Activated effector memory CD4-positive, alpha-beta T cell treated with anti-CD3 and anti-CD28 coated beads, Interleukin-2, amount 50 U/mL, for 16 hours (primary cell): ENCODE measurements at places on chromosomes 1 and 21.
A peak's percentile ranks its signal among the peaks of the same experiment; 100 is the strongest.

DNA sequence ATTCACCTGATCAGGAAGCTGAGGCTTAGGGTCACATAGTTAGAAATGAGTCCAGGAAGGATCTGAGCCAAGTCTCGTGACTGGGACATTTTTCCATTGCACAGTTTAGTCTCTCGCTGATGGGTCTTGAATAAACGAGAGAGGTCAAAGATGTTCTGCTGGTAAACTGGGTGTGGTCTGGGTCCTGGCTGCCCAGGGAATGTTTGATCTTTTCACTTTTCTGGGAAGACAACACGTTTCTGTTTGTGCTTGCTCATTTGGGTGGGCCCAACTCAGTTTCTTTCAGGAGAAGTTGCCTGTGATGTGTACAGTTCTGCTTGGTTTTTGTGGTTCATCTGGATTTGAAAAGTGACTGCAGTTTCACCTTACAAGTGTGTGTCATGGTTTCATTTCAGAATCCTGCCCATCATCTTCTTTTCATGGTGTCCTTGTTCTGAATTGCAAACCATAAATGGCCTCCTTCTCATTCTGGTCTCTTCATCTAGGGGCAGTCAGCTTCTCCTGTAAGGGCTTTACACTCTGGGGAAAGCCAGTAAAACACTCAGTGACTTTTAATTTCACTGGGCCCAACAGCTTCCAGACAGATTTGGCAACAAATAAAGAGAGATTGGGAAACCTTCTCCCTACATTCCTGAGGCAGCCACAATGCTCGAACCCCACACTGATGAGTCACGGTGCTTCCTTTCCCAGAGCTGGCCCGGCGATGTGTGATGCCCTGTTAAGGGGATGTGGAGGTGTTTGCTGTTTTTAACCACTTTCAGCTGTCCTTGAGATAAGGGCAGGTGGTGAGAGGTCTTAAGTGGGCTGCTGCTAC lies 7.2 kb upstream of the TACSTD2 start:
- DNase-seq: no peak

DNA sequence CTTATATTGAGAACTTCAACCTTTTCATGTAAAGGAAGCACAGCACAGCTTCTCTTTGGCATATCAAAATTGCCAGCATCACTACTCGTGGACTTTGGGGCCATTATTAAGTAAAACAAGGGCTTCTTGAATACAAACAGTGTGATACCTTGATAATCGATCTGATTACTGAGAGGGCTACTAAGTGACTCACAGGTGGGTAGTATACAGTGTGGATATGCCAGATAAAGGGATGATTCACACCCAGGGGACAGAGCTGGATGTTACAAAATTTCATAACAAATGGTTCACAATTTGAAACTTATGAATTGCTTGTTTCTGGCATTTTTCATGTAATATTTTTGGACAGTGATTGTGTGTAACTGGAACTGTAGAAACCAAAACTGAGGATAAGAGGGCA lies 15.4 kb downstream of the HDAC1 start:
- no peak for DNase-seq

DNA sequence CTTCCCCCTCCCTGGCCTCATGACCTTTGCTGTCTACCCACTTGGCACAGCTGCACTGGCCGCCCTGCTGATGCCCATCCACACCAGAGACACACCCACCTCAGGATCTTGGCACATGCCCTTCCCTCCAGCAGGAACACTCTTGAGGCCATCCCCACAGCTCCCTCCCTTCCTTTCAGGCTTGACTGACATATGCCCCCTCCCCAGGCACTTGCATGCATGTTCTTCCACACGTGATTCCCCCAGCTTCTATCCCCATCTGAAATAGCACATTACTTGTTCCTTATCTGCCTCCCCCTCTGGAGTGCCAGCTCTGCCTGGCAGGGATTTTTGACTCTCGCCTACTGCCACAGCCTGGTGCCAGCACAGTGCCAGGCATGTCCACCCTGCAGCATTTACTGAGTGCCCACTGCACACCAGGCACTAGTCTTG lies 98.5 kb upstream of the SLC25A33 start:
- no peak for DNase-seq

DNA sequence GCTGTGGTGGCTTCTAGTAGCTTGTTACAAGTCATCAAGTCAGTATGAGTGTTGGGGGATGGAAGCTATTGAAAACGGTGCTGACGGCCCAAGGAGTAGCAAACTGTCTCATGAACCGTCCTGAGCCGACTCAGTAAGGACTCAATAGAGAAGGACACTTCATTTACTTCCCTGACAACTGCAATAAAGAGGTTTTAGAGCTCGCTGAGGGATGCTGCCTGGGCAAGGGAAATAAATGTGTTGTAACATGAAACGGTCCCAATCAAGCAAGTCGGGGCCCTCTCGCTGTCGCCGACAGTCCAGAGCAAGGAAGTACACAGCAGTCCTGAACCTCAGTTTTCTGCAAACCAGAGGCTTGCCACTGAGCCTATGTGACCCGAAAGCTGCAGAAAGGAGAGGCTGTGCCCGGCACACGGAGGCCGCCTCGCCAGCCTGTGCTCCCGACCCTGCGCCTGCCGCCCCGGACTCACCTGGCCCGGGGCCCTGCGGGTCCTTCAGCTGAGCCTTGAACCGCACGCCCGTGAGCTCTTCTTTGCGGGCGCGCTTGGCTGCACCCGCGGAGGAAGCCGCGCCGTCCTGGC lies 423 bp downstream of the URB1 start:
- peak; percentile 64 for DNase-seq

DNA sequence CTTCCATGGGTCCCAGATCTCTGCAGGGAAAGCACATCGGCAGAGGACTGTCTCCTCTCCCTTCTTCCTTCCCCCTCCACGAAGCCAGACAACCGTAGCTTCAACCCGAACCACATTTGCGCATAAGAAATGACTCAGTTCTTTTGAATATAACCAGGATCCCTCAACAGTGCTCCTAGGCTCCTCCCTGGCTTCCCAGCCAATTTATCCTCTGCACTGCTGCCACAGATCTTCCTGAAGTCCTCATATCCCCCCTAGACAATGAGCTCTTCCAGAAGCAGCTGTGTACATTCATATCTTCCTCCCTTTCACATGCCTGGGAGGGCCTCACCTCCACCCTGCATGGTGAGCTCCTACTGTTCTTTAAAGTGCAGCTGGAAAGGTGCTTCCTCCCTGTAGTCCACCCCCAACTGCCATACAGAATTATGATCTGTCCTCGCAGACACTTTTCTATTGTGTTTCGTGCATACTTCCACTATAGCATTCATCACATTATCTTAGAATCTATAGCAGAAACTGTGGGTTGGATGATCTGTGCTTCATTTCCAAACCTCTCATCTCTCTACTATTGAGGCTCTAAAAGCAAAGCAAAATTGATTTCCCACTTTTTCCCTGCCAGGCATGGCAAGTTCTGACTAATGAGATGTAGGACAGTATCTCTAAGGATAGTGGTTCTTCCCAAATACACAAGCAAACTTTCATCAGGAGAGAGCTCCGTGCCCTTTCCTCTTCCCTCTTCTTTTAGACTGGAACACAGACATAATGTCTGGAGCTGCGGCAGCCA lies 179.3 kb upstream of the HMGB4 start:
- DNase-seq: no peak

DNA sequence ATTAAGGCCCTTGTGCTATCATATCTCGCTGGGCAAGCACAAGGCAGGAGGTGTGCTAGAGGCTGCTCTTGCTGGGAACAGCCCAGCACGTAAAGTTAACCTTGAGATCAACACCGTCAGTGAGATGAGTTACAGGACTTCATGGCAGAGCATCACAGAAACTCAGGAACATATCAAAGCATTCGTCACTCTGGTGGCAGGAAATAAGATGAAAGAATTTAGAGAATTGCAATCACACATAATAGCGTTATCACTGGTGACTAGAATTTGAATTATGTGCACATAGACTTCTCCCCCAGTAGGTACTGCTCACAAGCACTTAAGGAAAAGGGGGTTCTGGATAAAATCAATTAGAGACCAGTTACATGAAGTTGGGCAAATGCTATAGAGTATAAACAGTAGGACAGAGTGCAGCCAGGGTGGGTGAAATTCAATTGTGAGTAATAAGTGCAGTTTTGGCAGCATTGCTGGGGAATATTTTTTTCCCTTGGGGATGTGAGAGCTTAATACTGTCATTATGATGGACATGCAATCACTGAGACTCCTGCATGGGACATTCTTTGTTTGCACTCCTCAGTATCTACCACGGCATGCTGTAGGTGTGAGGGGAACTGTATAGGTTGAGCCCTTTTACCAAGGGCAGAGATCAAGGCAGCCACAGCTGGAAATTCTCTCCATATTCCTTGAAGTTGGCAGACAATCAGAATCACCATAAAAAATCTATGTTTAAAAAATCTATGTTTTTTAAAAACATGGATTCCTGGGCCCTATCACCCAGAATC lies 44.2 kb upstream of the ARHGAP29 start:
- DNase-seq: no peak

DNA sequence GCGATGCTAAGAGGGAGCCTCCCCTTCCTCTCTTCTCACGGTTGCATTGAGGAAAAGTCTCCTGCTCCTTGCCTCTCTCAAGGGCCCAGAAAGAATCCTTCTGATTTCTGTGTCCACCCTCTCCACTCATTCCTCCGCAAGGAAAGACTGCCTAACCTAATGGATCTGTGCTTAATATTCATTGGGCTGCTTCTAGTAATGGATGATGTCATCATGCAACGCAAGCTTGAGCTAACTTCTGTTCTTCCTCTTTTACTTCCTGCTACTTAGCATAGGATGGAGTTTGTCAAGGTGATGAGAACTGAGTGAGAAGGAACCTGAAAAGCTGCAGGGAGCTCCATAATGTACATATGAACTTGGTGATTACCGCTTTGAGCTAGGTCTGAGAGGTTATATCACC lies 35.2 kb upstream of the HMGB4 start:
- no peak for DNase-seq

GRCh38 chr1:223531742-223532341 lies 133.7 kb downstream of the CAPN8 start:
- DNase-seq: peak; percentile 81

GRCh38 chr1:10155087-10155712 lies 55.2 kb upstream of the KIF1B start:
- DNase-seq: no peak

GRCh38 chr1:109148987-109149561 lies 35.2 kb downstream of the ELAPOR1 start:
- DNase-seq: no peak

- DNase-seq: peak; percentile 93
Observed at GRCh38 chr1:7953850-7954609, 7.5 kb upstream of the PARK7 start.

DNA sequence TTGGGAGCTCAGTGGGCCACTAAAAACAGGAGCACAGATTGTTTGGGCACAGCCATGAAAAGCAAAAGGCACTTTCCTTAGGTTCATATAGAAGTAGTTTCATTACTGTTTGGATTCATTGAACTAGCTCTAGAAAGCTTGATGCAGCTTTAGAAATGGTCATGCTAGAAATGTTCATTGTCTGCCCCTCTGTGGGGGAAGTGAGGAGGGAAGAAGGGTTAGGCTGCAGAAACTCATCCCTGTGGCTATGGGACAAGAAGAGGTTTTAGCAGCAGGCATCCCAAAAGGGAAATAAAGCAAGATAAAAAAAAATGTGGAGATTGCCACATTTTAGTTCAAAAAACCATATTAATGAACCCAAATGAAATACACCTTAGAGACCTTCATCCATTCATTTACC lies 359.6 kb upstream of the PTBP2 start:
- DNase-seq: no peak

DNA sequence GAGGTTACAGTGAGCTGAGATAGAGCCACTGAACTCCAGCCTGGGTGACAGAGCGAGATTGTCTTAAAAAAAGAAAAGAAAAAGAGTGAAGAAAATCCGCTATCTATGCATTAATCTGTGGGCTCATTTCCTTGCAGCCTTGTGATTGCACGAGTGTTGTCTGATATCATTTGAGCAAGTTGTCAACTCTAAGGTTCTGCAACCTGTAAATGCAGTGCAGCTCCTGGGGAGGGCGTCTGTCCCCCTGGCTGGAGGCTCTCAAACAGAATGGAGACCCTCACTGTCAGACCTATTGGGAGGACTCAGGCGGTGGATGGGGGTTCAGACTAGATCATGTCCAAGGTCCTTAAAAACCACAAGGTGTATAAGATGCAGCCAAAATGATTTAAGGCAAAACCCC lies 6.2 kb downstream of the CORT start:
- DNase-seq: no peak
